Activated effector memory CD4-positive, alpha-beta T cell treated with anti-CD3 and anti-CD28 coated beads, Interleukin-2, amount 50 U/mL, for 16 hours (primary cell): ENCODE measurements at places on chromosomes 3 and 15.

GRCh38 chr3:161266731-161267150, 45.6 kb downstream of the NMD3 start:
- no peak for DNase-seq

DNA sequence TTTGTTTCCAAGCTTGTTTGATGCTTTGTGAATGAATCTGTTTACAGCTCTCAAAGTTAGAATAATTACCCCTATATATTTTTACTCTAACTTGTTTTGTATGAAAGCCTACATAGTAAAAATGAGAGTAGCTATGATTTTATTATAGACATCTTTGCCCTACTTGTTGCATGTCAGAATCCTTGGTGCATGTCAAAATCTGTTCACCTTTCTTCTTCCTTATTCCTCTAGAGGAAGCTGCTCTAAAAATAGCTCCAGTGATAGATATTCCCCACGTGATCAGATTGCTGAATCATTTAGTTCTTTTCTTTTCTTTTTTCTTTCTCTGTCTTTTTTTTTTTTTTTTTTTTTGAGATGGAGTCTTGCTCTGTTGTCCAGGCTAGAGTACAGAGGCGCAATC, 39.8 kb downstream of the LRRC49 start:
- DNase-seq: no peak

- no peak for DNase-seq
Observed at GRCh38 chr3:21484057-21484827, 266.8 kb downstream of the ZNF385D start.

- DNase-seq: no peak
Observed at GRCh38 chr15:68987676-68988075, 26.8 kb upstream of the NOX5 start.

GRCh38 chr3:177351757-177352158, 154.5 kb upstream of the TBL1XR1 start:
- DNase-seq: no peak

DNA sequence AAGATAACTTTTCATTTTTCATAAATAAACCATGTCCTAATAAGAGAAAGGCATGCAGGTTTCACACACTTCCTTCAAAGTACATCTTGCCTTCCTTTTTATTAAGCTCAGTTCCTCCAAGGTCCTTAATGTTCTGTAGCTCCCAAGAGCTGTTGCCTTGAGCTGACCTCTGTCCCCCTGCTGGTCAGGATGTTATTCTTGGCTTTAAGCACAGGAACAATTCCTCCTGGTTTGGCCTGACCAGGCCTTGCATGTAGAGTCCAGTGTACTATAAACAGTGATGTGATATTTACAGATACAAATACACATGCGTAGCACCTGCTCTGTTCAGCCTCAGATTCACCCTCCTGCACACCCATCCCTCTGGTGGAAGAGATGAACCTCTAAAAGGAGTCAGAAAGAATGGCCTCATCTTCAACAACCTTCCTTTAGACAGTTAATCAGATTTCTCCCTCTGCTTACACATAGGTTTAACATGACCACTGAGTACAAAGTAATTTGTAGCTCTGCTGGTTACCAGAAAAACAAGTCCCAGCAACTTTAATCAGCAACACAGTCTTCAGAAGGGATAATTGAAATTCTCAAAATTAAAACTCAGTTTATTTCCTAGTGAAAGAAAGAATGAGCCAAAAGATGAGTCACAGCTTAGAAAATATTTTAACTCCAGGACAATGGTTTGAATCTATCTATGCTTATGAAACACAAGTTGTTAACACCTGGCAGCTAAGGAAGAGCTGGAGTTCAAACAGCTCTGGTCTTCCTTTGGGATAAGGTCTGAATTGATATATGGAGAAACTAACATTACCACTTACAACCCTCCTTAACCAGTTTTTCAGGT, 46.5 kb downstream of the PTPN9 start:
- no peak for DNase-seq

DNA sequence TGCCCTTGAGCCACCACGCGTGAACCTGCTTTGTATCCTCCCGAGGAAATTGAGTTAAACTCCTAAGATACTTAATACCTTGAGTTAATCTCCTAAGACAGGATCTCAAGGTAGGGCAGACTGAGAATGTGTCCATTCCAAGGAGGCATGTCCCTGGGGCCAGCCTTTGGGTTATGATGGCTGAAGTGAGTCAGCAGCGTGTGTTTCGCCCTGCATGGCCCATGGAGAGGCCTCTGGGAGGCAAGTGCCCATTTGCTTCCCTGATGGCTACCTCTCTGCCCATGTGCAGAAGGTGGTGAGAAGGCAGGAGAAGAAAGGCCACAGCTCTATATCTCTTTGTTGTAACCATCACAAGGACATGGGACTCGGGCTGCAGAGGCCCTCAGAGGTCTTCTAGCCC, 36.7 kb upstream of the LIMD1 start:
- no peak for DNase-seq

- no peak for DNase-seq
Observed at GRCh38 chr3:169449012-169449411, 214.5 kb downstream of the MECOM start.

GRCh38 chr3:124391774-124392173, 338.5 kb upstream of the UMPS start:
- no peak for DNase-seq

DNA sequence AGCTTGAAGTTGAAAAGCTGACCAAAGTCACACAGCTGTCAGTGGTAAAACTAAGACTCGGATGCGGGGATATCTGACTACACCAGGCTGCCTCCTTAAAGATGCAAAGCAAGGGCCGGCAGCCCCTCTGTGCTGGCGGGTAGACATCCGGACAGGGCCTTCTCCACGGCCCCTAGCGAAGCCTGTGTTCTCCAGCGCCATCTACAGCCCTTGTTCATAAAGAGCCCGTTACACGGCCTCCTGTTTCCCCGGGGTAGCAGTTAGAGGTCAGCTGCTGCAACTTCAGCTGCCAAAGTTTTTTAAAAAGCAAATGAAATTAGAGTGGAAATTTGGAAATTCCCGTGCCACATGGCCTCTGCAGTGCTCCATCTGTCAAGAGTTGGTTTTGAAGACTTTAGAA, 383.0 kb downstream of the TBL1XR1 start:
- no peak for DNase-seq

DNA sequence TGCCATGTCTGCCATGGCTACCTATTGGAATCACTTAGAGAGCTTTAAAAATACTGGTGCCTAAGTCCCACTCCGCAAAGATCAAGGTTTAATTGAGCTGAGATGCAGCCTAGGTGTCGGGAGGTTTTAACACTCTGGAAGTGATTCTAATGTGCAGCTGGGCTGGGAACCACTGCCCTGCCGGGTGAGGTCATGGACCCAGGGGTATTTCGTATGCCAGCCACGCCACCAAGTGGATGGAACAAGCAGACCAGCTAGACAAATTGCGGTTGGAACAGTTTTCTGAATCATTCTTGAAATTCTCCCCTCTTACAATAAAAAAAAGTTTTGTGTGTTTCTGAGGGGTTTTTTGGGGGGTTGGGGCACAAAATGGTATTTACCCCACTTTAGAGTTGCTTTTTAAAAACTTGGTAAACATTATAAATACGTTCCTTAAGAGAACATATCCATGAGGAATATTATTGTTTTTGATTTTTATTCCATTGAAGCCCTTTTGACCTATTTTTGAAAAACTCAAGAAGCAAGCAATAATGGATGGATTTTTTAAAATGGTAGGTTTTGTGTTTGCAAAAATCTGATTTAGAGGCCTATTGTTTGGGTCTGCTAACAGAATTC, 66.2 kb upstream of the CSTA start:
- peak; percentile 81 for DNase-seq

DNA sequence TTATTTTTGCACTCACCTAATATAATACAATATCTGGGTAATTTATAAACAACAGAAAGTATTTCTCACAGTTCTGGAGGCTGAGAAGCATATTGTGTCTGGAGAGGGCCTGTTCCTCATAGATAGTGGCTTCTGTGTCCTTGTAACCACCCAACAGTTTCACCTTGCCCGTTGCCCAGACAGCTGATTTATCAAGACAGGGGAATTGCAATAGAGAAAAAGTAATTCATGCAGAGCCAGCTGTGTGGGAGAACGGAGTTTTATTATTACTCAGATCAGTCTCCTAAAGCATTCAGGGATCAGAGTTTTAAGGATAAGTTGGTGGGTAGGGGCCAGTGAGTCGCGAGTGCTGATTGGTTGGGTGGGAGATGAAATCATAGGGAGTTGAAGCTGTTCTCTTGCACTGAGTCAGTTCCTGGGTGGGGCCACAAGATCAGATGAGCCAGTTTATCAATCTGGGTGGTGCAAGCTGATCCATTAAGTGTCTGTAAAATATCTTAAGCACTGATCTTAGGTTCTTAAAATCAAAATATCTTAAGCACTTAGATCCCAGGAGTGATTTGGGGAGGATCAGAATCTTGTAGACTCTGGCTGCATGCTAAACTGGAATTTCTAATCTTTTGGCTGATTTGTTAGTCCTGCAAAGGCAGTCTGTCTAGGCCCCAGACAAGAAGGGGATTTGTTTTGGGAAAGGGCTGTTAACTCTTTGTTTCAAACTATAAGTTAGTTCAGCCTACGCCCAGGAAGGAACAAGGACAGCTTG, 33.9 kb upstream of the C15orf39 start:
- DNase-seq: peak; percentile 62

GRCh38 chr3:191339316-191339917, 9.1 kb upstream of the UTS2B start:
- DNase-seq: no peak

DNA sequence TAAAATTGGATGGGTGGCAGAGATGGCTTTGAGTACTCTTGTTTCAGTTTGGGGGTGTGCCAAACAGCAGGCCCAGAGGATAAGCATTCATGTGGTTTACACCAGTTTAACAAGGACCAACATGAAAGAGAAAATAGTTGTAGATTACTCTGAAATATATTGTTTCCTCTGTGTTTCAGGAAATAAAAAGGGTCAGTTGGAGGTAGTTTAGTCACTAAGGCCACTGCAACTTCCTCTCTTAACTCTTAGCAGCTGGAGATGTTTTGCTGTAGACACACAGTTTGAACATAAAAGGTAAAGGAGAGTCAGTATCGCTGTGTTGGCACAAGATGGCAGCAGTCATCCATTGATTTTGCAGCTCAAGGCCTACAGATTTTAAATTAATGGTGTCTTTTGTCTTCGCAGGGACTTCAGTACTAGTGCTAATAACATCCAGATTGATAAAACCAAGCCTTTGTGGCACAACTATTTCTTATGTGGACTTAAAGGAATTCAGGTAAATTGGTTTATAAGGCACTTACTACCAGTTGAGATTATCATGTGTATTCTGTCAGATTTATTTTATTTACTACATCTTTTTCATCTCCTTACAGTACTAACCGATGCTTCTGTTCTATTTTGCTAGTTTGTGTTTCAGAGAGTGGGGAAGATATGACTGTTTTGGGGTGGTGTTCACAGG, 65.5 kb downstream of the GALK2 start:
- peak; percentile 70 for DNase-seq

DNA sequence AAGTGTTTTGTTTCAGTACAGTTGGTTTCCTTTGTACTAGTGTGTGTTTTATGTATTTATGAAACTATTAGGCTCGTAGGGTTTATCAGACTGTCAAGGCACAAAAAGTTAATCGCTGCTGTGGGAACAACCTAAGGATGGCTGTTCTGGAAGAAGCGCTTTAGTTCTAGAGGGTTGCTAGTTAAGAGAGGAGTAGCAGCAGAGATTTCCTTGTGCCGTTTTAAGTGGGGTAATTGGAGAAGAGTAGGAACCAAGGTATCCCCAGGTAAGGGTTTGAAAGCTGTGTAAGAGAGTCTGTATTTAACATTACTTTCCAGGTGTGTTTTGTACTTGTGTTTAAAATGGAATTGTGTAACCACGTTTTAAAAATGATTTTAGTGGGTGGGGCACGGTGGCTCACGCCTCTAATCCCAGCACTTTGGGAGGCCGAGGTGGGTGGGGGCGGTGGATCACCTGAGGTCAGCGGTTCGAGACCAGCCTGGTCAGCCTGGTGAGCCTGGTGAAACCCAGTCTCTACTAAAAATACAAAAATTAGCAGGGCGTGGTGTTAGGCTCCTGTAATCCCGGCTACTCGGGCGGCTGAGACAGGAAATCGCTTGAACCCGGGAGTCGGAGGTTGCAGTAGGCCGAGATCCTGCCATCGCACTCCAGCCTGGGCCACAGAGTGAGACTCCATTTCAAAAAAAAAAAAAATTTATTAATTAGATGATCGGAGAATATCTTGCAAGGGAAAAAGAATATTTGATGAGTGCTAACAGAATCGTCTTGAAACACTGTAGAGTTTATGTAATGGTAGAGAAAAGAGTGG, 2.6 kb downstream of the MORF4L1 start:
- no peak for DNase-seq

- DNase-seq: no peak
Observed at GRCh38 chr15:64694816-64695215, 80.6 kb downstream of the RBPMS2 start.

- peak; percentile 72 for DNase-seq
Observed at GRCh38 chr15:90264671-90265070, 801 bp upstream of the NGRN start.

GRCh38 chr3:47455806-47456452, 19.8 kb downstream of the SCAP start:
- DNase-seq: no peak

- DNase-seq: no peak
Observed at GRCh38 chr3:187267306-187267705, 24.2 kb downstream of the MASP1 start.

GRCh38 chr15:101029971-101030661, 111.0 kb downstream of the LRRK1 start:
- DNase-seq: no peak

GRCh38 chr3:195224156-195224979, 46.6 kb downstream of the XXYLT1 start:
- DNase-seq: peak; percentile 55

DNA sequence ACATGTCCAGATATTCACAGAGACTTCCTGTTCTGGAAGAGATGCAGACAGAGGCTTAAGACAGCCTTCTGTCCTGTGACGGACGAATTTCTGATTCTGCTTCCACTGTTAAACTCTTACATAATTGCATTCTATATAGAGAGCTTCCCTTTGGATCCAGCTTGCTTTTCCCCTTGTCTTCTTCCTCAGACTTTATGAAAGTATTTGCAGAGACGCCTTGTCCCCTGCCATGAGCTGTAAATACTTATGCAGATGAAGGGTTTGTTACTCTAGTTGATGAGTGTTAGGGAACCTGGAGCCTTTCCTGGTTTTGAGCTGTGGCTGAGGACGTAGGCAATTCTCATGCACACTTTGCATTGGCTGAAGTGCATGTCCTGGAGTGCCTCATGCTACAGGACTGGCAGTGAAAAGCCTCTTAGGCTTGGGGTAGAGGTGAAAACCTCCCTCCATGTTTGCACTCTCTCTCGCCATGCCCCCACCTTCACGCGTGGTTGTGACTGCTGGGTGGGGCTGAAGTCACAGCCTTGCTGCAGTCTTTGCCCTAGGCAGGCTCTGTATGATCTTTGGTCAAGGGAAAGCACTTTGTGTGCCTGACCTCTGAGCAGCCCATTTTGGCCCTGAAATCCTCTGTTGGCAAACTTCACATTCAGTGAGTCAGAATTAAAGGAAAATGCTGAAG, 286.6 kb downstream of the PTPRG start:
- DNase-seq: no peak

- no peak for DNase-seq
Observed at GRCh38 chr3:189947948-189948723, 172.6 kb downstream of the P3H2 start.

GRCh38 chr3:62211675-62212429, 161.5 kb downstream of the FEZF2 start:
- DNase-seq: no peak

- no peak for DNase-seq
Observed at GRCh38 chr15:86377914-86378313, 298.2 kb downstream of the AGBL1 start.

GRCh38 chr3:120741837-120742197, 499 bp downstream of the RABL3 start:
- DNase-seq: no peak

GRCh38 chr3:29176501-29176900, 104.4 kb upstream of the RBMS3 start:
- no peak for DNase-seq

GRCh38 chr15:32709295-32710033, 8.3 kb upstream of the GREM1 start:
- DNase-seq: no peak
